ENCODE measurements at places on chromosomes 7 and 10.
A peak's percentile ranks its signal among the peaks of the same experiment; 100 is the strongest.

- no peak for DNase-seq
Measured at GRCh38 chr7:120920034-120920433, 30.5 kb upstream of the ING3 start.

DNA sequence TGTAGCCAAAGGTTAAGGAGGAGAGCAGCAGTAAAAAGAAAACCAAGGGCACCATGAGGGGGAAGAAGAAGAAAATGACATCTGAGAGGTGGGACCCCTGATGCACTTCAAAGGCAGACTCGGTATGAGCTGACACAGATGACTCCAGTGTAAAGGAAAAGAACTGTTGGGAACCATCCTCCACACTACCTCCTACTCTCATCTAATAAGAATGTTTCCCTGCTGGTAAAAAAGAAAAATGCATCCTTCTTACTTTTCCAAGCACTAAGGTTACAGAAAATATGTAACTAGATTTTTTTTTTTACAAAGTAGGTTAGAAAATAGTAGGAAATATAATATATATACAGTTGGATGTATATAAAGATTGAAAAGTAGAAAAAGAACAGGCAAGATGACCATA, 16.9 kb downstream of the TAS2R41 start:
- no peak for DNase-seq

- DNase-seq: no peak
Measured at GRCh38 chr10:62726142-62726541, 78.4 kb upstream of the ADO start.

DNA sequence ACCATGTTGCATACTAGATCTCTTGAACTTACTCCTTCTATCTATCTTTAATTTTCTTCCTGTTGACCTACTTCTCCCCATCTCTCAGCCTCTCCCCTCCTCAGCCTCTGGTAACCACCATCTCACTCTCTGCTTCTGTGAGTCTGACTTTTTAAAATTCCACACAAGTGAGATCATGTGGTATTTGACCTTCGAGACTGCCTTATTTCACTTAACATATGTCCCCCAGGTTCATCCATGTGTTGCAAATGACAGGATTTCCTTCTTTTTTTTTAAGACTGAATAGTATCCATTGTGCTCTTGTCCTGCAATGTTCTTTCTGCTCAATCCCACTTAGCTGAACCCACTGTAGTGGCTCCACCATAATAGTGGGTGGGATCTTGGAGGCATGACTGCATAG, 51.4 kb upstream of the DNAJC1 start:
- no peak for DNase-seq

- DNase-seq: peak; percentile 15
Measured at GRCh38 chr7:87312215-87312865, 33.1 kb upstream of the CROT start.

DNA sequence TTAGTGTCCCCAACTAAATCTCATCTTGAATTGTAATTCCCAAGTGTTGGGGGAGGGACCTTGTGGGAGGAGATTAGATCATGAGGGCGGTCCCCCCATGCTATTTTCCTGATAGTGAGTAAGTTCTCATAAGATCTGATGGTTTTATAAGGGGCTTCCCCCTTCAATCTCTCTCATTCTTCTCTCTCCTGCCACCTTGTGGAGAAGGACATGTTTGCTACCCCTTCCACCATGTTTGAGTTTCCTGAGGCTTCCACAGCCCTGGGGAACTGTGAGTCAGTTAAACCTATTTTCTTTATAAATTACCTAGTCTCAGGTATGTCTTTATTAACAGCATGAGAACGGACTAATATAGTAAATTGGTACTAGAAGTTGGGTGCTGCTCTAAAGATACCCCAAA, 365.6 kb downstream of the ANKRD7 start:
- no peak for DNase-seq

DNA sequence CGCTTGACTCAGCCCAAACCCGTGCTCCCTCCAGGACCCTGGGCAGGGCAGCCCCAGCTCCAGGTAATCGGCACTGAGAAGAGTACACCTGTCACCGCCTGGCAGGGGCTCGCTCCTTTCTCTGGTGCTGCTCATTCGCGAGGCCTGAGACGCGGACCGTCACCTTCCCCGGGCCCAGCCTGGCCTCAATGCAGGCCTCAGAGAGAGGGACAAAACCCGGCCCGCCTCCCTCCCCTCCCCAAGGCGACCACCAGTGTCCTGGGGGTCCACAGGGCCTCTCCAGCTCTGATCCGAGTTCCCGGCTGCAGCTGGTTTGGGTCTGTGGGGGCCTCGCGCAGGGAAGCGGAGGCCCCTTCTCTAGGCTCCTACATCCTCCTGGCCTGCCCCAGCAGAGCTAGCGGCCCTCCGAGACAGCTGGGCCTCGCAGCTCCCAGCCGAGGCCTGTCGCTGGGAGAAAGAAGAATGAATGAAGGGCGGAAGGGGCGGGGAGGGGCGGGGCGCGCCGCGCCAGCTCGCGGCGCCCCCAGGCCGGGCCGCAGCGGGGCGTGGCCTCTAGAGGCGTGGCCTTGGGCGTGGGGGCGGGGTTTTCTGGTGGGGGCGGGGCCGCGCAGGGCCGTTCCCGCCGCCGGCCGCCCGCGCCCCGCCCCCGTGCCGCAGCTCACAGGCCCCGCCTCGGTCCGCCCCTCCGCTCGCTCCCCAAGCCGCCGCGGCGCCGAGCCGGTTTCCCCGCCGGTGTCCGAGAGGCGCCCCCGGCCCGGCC, at the start of gene LIMK1:
TSS of gene LIMK1 (plus strand) at position 688 of the 760 bp plus-strand sequence. CDS start 187 bp downstream, outside the sequence.
- DNase-seq: peak; percentile 83

DNA sequence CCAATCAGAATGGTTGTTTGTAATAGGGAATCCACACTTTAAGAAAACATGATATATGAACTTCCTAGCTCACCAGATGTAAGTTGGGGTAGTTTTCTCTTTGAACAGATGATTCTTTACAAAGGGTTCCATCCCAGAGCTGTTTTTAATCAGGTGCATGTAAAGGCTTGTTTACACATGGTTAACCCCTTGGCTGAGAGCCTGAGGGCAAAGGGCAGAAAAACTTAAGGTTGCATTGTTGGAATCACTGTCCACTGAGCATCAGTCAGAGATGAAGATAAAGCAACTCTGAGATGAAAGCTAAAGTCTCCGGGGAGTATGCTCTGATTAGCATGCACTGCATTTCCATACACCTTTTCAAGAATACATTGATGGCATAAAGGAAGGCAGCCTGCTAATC, 518.2 kb downstream of the SORCS3 start:
- DNase-seq: no peak

DNA sequence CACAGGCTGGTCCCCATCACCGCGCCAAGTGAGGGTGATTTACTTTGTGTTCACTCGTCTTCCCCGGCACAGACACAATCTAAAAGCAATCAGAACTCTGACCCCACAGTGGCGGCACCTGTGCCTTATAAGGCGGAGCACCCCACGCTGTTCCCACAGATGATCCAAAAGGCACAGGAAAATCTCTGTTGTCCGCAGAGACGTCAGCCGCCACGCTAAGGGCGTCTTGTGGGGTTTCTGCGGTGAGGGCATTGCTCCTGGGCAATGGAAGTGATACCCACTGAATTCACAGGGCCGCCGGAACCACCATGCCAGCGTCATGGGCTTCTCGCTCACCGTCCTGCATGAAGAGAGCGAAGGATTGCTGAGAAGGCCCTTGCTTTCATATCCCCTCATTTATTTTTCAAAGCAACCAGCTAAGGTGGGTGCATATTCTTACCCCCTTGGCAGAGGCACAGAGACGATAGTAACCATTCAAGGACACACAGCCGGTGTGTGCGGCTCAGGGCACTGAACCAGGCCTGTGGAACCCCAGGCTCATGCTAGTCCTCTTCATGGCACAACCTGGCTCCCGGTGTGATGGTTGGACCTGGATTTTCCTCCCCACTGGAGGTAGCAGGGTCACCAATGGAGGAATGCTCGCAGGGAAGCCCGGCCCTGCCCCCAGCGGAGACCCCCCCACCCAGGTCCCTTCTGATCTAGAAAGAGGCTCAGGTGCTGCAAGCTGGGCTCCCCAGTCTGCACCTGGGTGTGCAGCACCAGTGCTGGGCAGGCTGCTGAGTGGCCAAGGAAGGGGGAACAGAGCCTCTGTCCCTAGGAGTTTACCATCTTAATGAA, 279.0 kb downstream of the TCERG1L start:
- DNase-seq: no peak

GRCh38 chr7:74272305-74273038, 16.7 kb upstream of the CLIP2 start:
- DNase-seq: no peak

DNA sequence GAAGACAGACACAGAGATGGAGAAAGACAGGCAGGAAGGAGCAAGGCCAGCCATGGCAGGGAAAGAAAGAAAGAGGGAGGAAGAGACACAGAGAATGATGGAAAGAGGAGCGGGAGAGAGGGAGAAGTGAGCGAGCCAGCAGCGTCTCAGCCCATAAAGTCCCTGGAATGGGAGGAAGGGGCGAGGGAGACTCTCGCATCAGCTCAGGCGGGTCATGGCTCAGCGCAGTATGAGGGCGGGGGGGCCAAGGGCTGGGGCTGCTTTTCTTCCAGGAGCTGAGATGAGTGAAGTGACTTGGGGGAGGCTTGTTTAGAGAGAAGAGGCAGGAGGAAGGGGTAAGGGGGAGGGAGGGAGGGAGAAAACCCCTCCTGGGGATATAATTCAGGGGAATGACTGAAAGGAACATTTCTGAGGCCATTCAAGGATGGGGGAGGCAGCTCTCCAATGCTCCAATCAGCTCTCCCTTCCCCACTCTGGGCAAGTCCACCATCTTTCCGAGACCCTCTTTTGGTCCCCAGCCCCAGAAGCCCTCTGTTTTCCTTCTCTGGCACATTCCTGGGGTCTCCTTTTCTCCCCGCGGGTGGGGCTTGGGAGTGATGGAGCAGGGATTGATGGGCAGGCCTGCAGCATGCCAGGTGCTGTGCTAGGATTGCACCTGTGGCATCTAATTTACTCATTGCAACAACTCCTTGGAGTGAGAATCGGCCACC, 87.9 kb downstream of the HIF1AN start:
- no peak for DNase-seq

- peak; percentile 54 for DNase-seq
Measured at GRCh38 chr10:121662945-121663917, 65.0 kb upstream of the FGFR2 start.

DNA sequence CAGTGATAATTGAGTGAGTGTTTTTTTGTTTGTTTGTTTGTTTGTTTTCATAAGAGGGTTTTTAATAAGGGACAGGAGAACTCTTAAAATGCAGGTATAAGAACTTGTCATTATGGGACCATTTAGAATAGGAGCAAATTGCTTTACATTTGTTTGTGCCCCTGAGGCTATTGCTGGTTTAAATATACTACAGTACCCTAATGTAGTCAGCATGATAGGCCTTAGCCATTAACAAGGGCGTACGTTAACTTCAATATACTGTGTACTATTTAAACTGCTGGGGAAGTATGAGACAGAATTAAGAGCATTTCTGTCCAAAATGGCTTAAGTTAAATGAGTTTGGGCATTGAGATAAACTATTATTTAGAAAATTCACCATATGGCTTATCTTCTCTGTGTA, 26.2 kb downstream of the PRKAR2B start:
- no peak for DNase-seq

GRCh38 chr10:129810-130209, 5.4 kb upstream of the ZMYND11 start:
- DNase-seq: no peak

DNA sequence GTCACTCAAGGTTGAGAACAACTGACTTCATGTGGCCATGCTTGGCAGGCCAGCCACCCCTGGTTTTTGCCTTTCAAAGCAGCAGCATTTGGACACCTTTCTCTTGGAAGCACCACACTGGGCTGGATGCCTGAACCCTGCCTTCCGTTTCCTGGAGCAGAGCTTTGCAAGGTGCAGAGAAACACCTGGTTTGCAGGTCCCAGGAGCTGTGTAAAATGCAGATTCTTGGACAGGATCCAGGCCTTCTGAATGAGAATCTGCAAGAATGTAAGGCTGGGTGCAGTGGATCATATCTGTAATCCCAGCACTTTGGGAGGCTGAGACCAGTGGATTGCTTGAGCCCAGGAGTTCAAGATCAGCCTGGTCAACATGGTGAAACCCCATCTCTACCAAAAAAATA, 18.0 kb upstream of the DUSP5 start:
- no peak for DNase-seq

DNA sequence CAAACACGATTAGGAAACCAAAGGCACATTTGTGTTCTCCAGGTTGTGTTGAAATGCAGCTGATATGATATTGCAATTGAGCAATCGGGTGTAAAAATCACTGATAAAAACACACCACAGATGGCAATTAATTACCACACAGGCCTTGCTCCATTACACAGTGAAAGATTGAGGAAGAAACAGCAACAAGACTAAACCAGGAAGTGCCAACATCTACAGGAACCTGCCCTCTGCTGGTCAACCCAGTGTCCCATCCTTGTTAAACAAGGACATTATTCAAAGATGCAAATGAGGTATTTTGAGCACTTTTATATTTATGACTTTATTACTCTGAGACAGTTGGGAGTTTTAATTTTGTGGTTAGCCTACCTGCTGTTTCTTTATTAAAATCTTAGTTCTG, 765.6 kb upstream of the GHITM start:
- no peak for DNase-seq

GRCh38 chr7:149729586-149729982, 43.8 kb downstream of the ZNF467 start:
- no peak for DNase-seq

- no peak for DNase-seq
Measured at GRCh38 chr7:74094224-74095101, 10.9 kb downstream of the LIMK1 start.

DNA sequence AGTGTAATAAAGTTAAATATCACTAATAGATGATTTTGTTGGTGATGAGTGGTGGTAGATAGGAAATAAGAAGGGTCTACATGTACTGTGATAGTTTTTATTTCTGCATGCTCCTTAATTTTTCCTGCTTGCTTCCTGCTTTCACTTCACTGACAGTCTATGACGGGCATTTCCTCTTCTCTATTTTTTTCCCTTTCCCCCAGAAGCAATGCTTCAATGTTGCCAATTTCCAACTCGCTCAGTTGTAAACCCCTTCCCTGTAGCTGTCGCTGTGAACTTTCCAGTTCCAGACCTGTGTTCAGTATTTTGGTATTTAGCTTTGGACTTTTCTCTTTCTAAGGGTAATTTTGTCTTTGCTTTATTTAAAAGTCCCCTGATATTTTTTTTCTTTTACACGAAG, 123.5 kb upstream of the AGR3 start:
- DNase-seq: no peak

DNA sequence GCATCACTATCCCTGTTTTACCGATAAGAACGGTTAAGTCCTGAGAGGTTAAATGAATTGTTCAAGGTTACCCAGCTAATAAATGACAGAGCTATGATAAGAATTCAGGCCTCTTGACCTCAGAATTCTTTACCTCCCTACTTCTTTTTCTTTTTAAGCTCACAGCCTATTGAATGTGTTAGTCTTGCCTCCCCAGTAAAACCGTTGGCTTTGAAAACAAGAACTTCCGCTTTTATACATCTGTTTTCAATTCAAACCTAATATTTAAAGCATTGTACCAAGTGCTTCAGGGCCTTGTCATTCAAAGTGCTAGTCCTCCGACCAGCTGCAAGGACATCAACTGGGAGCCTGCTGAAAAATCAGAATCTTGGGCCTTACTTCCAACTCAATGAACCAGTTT, 15.6 kb downstream of the SEC31B start:
- DNase-seq: no peak

- DNase-seq: no peak
Measured at GRCh38 chr7:4028221-4028620, 653.9 kb upstream of the FOXK1 start.

Measured in nucleus accumbens (tissue), 56 donors.